ENCODE measurements at places on chromosomes 4 and X.

GRCh38 chr4:127196655-127197352, 436.0 kb upstream of the INTU start:
- DNase-seq: no peak

GRCh38 chr4:65089666-65090065, 580.6 kb downstream of the EPHA5 start:
- DNase-seq: no peak

GRCh38 chr4:77169481-77169880, 12.5 kb downstream of the CCNG2 start:
- DNase-seq: no peak

- DNase-seq: no peak
Measured at GRCh38 chrX:138742217-138742616, 30.7 kb upstream of the FGF13 start.

DNA sequence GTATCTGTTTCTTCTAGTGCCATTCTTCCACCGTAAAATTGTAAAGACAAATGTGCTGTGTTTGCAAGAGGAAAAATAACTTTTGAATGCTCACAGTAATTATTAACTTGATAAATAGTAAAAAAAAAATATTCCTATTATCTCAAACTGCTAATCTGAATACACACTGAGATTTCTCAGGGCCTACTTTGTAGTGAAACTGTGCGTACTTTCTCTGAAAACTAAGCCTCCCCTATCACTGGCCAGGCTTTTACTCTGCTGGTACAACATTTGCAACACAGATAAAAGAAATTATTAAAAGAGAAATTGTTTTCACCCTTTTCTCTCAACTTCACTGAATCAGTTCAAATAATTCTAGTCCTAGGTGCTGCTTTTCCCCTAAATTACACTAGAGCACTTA, 137.3 kb downstream of the PRDM5 start:
- no peak for DNase-seq

- DNase-seq: no peak
Measured at GRCh38 chr4:139300431-139301112, 733 bp upstream of the NAA15 start.

DNA sequence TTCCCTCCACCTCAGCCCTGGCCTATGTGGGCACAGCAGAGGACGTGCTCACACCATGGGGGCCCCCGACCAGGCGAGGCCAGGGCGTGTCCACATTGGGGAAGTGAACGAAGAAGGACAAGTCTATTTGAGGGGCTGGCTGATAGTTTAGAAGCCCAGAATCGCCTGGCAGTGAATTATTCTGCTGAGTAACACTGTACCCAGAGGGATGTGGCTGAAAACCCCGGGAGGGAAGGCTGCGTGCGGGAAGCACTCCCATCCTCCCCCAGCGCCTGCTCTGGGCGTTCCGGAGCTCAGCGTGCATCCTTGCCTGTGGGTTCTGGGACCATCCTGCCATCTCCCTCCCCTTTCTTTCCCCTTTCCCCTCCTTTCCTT, 66.6 kb downstream of the TRMT44 start:
- no peak for DNase-seq

DNA sequence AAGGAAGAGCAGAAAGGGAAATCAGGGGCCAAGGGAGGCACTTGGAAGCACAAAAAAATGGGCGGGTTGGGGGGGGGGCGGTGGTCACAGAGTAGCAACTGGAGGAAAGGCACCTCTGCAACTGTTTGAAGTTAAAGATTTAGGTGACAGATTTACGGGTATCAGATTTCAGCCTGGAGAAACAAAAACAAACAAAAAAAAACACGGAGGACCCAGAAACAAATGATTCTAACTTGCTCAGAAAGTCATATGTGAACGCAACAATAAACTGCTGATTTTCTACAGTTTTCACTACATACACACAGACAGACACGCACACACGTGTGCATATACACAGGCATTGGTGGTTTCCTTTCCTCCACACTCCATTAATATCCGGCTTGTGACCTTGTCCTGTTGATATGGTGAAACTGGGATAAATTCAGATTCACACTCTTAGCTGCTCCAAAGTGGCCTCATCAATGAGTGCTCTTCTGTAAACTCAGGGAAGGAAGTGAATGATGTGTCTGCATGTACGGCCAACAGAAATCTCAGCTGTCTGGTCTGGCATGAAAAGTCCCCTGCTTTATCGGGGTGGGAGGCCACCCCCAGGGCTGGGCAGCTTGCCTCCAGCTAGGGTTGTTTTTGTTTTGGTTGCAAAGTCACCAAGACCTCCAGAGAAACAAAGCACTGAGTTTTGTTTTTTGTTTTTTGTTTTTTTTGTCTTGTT, 54.3 kb downstream of the CHST7 start:
- DNase-seq: no peak

DNA sequence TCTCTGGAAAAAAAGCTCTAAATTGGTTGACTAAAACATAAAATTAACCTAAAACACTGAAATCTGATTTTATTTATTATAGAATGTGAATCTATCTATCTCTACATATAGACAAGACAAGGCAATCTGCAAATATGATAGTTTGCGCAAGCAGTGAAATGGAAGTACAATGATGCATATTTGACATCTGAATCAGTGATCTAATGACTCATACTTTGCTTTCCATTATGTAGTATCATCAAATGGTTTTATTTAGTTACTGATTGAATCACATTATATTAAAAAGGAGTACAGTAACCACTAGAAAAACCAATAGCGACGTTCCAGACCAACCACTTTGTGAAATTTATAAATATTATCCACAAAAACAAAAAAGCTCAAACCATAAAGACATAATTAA, 1969.3 kb downstream of the PCDH7 start:
- no peak for DNase-seq

- no peak for DNase-seq
Measured at GRCh38 chr4:123896446-123897071, 500.0 kb downstream of the SPRY1 start.

GRCh38 chrX:123731258-123731986, 1.4 kb downstream of the THOC2 start:
- DNase-seq: no peak

- no peak for DNase-seq
Measured at GRCh38 chr4:170872794-170873193, 783.0 kb upstream of the AADAT start.

GRCh38 chr4:7408166-7408565, 26.6 kb downstream of the PSAPL1 start:
- no peak for DNase-seq

DNA sequence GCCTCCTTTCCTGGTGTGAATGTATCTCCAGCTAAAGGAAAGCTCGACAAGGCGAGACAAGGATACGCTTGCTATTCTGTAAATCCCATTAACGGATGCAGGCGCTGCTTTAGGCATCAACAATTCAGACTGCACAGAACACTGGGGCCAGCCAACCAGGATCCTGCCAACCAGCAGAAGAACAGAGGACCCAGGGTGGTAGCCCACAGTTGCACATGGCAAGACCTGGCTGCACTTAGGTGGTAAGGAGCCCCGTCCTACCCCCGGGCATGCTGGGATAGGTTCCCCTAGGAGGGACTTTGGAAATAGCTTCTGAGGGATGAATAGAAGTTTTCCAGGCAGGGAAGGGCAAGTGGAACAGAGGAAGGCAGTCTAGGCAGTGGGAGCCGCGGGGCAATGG, 20.7 kb downstream of the PSAPL1 start:
- DNase-seq: no peak

- DNase-seq: no peak
Measured at GRCh38 chrX:8632924-8633323, 99.0 kb downstream of the ANOS1 start.
